Mesenteric fat pad (tissue), 1 donor: ENCODE measurements at places on chromosomes 4 and X. TPM values are rescaled to one million over a fixed set of nuclear protein-coding genes. Genes with fewer than 3 reads are reported as not detected.

DNA sequence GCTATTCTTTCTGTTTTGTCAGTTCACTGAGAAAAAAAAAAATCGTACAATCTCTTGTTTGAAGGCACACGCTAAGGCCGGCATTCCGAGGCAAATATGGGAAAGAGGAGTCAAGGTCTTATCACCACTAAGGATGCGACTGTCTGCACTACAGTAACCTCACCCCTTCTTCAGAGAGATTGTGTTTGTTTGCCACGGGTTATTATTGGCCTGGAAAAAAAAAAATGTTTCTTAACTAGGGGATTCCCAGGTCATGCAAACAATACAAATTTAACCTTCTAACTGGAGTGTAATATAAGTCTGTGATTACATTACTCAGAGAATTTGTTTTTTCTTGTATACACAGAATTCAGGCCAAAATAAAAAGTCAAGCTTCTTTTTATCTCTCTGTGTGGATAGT lies 168.3 kb downstream of the TMA16 start:
- no peak for DNase-seq

GRCh38 chr4:118589471-118590055 lies 95.6 kb upstream of the METTL14 start:
- DNase-seq = no peak

GRCh38 chrX:17537723-17538243 lies 162.8 kb downstream of the NHS start:
- no peak for DNase-seq

- no peak for DNase-seq
Observed at GRCh38 chr4:151688785-151689043, 72.1 kb downstream of the GATB start.

DNA sequence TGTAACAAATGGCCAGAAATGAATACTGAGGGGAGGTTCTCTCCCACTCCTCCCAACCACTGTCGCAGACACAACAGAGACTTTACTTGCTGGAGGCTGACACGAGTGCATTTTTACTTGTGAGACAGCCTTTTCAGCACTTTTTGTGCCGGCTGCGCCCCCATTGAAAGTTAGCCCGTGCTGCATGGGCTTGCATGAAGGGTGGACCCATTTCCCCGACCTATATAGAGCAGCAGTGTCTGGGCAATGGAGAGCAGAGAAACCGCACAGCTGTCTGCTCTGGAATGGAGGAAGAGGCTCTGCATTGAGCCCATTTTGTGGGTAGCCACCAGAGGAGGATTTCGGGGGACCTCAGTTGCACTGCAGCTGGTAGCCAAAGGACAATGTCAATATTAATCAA lies 208.8 kb downstream of the UGT8 start:
- DNase-seq = no peak

DNA sequence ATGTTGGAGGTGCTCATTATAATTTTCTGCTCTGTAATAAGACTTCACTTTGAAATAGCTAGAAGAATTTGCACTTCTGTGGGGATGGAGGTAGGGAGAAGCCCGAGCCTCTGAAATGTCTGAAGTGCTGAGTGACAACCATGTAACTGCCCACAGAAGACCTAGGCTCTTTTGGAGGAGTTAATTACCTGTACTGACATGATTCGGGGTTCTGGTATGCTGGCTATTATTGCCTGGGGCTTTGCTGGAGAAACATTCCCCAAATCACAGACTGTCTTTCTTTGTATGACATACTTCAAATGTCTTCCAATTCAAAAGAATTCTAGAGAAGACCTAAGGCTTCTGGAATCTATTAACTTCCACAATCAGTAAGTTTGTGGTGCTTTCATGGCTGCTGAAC lies 211.2 kb upstream of the POF1B start:
- DNase-seq = no peak

- DNase-seq = no peak
Observed at GRCh38 chr4:172950990-172951389, 217.6 kb upstream of the GALNT7 start.

DNA sequence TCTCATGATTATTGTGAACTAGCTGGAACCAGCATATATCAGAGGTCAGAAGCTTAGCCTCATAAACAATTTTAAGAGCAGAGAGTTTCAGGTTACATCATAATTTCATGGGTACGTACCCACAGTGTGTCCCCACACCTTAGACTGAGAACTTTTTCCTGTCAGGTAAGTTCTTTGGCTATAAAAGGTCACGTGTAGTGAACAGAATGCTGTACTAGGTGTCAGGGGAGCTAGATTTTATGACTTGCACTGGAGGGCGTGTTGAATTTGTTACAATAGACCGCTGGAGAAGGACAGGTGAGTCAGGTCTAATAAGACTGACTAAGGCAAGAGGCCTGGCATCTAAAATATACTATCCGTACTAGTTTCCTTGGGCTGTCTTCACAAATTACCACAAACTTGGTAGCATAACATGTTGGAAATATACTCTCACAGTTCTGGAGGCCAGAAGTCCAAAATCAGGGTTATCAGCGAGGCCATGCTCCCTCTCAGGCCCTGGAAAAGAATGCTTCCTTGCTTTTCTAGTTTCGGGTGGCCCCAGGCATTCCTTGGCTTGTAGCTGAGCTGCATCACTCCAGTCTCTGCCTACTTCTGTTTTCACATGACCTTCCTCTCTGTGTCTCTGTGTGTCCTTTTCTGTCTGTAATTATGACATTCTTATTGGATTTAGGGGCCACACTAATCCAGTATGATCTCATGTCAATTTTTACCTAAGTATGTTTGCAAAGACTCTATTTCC lies 512.0 kb upstream of the NR3C2 start:
- no peak for DNase-seq

DNA sequence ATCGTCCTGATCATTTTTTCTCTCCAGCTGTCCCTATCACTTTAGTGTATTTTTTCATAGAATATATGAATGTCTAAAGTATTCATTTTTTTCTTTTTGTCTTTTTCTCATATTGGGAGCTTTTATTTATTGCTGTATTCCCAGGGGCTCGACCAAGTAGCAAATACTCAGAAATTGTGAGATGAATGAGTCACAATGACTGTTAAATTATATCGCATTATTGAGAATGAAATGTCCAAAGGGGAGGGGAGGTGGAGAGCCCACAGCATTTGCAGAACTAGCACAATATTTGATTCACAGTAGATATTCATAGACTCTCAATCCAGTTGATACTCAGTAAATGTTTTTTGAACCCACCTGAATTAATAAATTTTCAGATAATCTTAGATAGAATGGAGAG lies 543.6 kb upstream of the FAM241A start:
- DNase-seq = no peak

- no peak for DNase-seq
Observed at GRCh38 chrX:150573702-150574101, 5.3 kb downstream of the MTM1 start.

DNA sequence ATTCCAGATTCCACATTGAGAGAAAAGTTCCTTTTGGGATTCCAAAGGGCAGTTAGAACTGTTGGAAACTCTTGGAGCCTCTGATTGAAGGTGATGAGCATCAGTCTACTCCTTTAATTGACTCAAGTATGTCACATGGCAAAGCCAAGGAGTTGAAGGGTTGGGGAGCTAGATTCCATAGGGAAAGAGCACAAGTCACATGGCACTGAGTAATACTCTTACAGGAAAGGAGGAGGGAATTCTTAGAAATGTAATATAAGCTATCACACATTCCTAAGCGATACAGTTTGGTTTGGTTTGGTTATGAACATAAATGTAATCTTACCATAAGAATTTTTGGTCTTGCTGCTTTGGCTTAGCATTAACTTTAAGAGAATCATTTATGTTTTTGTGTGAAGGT lies 15.7 kb downstream of the SPCS3 start:
- DNase-seq = no peak

GRCh38 chrX:133085785-133086184 lies 11.1 kb downstream of the USP26 start:
- DNase-seq = no peak

GRCh38 chrX:29487714-29488113 lies 727.6 kb upstream of the MAGEB2 start:
- no peak for DNase-seq

- no peak for DNase-seq
Observed at GRCh38 chr4:86895692-86896488, 3.7 kb upstream of the C4orf36 start.

GRCh38 chr4:22391551-22391950 lies 124.3 kb downstream of the ADGRA3 start:
- no peak for DNase-seq

GRCh38 chr4:39043058-39043860 lies 11.1 kb upstream of the TMEM156 start:
- no peak for DNase-seq

- DNase-seq = no peak
Observed at GRCh38 chr4:874056-874455, 48.1 kb upstream of the CPLX1 start.

- no peak for DNase-seq
Observed at GRCh38 chr4:15344041-15344440, 83.8 kb upstream of the C1QTNF7 start.

DNA sequence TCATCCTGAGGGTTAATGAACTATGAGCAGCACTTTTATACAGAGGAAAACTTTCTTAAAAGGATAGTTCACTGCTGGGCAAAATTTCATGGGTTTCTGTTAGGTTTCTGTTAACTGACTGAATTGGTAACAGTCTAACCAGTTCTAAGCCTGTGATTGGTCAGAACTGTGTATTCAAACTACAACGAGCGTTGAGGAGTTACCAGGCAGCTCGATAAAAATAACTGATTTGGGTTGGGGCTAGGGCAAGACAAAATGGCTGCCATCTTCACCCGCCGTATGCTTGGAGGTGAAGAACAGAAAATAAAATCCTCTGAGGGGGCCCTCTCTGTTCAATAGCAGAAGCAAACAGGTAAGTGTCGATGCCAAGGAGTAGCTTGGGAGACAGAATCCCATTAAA lies 22.0 kb downstream of the FAM133A start:
- no peak for DNase-seq

GRCh38 chr4:135833529-135833928 lies 1631.9 kb upstream of the PABPC4L start:
- no peak for DNase-seq

DNA sequence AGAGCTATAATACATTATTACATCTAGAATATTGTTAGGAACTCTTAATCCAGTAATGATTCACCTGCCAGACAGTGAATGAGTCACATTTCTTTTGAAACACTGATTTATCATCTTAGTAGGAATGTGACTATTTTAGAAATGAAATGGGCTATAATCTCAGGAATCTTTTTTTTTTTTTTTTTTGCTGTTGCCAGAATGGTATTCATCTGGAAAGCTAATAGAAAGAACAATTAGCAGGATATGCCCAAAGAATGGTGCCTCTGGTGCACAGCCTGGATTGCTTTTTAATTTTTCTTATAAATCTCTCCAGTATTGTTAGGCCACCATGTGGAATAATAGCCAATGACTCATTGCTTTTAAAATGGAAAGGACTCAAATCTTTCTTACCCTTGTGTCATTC lies 181.1 kb upstream of the SMIM31 start:
- no peak for DNase-seq

DNA sequence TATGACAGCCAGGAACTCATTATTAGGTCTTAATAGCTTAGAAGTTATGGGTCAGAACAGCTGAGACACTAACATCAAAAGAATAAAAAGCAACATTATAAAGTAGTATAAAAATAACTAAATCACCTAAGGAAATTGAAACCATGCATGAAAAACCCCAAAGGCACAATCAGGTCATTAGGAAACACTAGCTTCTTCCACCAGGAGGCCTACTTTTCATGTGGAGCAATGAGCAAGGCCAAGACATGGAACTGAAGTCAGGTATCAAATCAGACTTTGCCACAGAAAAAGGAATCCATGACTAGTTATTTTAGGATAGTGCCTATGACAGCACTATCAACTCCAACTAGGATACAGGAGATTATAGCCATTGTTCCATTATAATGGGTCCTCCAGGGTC lies 7.9 kb downstream of the HUWE1 start:
- no peak for DNase-seq

DNA sequence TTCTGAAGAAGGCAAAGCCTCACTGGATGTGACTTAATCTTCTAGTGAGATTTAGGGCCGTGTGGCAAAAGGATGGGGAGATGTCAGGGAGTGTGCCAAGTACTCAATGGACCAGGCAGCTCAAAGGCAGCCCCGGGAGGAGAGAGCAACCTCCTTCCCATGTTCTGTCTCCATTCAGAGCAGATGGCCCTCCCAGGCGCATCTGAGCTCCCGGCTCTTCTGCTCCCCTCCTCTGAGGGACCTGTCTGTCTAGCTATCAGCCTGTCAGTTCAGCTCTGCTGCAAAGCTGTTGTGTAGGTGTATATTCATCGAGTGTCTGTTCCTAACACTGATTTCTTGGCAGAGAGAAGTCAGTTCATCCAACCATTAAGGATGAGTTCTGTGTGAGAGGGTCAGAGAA lies 10.9 kb upstream of the PORCN start:
- DNase-seq = no peak

DNA sequence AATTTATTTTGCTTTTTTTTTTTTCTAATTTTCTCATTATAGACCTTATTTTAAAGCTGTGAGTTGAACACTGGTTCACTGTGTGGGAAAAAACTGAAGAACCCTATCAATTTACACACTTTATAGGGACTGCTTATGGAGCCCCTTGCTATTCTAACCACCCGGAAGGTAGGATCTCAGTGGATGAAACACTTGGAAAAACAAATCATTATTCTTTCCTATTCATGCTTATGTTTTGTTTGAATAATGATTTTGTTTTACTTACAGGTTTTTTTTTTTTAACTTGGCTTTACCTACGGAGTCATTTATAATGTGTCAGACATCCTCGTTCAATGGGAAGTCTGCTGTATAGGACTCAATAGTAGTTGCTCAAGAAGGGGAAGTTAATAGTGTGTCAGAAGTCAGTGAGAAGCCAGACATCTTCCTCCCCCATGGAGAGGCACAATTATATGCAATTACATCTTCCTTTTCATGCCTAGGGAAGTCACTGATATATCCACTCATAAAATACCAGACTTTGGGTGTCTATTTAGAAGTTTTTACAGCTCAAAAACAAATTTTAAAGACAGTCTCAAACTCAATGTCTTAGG lies 113.2 kb downstream of the ARSF start:
- no peak for DNase-seq

GRCh38 chr4:70632028-70632427 lies 3.5 kb downstream of the ENAM start:
- DNase-seq = no peak

DNA sequence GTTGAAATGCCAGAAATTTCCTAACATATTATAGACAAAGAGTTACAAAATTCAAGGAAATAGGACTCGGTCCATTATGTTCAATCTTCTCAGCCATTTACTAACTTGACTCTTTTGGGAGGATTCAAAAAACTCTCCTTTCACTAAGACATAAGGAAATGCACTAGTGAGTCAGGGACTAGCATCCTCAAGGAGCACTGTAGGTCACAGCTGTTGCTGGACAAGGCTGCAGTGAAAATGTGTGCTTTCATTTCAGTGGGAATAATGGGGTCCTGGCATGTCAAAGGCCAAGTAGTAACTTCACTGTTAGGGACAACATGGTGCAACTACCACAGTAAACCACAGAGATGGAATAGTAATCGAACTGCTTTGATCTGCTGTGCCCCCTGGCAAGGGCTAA lies 56.9 kb upstream of the ABCG2 start:
- no peak for DNase-seq

GRCh38 chr4:84498935-84499623 lies at the start of gene NKX6-1:
NKX6-1 (minus strand) TSS chr4:84499292; CDS start chr4:84498228, 1,064 bp downstream.
- DNase-seq = no peak

GRCh38 chr4:24489870-24490269 lies 94.5 kb downstream of the DHX15 start:
- no peak for DNase-seq

The NAT8L gene
- total RNA-seq = 67.3 TPM

The PDCL2 gene
- total RNA-seq = not detected

The EVC gene
- 16.6 TPM for total RNA-seq

The CCDC149 gene
- total RNA-seq = 23.2 TPM

The FGF13 gene
- 8.7 TPM for total RNA-seq

The ADH1B gene
- total RNA-seq = 2,315 TPM

The PPP1R3F gene
- 2.2 TPM for total RNA-seq

The METTL14 gene
- total RNA-seq = 33.0 TPM

The PASD1 gene
- total RNA-seq = not detected

The SATL1 gene
- not detected for total RNA-seq
